ENCODE measurements at places on chromosomes 13 and 19.

GRCh38 chr19:33348301-33349010 lies 25.1 kb upstream of the CEBPG start:
- DNase-seq, result no peak

DNA sequence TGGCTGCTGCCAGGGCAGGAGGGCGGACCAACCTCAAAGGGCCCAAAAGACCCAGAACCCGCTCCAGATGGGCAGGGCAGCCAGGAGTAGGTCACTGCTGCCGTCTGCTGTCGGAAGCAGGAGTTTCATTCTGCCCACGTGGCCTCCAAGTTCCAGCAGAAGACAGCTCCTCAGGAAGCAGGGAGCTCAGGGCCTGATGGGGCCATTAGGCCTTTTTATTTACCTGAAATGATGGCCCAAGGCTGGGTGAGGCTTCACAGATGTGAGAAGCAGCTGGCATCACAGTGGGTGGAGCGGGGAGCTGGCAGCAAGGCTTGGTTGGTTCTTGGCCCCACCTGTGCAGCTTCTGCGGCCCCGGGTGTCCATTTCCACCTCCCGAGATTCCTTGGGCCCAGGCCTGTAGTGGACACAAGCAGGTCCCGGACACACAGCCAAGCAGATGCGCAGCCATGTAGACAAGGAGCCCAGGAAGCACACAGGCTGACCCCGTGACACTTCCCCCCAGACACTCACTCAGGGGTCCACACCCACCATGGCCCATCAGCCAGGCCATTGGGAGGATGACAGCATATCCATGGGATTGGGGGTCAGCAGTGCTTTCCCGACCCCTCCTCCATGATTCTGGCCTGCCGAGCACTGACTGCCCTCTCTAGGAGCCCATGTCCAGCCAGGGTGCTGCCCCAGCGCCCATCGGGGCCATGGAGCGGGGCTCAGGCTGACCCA lies 26.4 kb downstream of the C13orf46 start:
- no peak for DNase-seq

DNA sequence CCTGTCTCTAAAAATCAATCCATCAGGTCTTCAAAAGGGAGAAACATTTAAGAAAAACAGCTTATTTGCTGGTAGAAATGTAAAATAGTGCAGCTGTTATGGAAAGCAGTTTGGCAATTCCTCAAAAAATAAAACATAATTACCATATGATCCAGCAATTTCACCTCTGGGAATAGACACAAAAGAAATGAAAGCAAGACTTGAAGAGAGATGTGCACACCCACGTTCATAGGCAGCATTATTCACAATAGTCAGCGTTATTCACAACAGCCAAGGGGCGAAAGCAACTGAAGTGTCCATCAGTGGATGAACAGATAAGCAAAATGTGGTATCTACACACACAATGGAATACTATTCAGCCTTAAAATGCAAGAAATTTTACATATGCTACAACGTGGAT lies 45.1 kb upstream of the DOCK9 start:
- no peak for DNase-seq

DNA sequence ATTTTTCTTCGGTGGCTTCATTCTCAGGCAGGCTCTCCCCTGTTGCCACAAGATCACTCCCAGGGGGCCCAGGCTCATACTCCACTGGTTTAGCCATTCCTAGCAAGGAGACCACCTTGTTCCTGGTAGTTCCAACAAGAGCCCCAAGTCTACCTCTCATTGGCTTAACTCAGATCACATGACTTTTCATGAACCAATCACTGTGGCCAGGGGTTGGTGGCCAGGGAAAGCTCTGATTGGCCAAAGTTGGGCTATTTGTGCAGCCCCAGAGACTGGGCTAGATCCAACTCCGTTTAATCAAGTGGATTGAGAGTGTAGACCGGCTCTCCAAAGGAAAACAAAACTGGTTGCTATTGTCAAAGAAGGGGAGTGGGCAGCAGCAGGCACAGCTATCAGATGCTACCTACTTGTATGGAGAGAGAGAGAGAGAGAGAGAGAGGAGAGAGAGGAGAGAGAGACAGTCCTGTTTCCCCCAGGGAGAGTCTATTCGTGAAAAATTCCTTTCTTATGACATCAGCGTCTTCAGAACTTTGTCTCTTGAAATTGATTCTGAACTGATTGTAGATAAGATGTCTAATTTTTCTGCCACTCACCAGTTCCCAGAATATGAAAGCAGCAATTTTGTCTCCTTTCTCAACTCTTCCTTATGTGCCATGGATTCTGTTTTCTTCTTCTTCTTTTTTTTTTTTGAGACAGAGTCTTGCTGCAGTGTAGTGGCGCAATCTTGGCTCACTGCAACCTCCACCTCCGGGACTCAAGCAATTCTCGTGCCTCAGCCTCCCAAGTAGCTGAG lies 5.9 kb downstream of the CEACAM19 start:
- DNase-seq, result no peak

DNA sequence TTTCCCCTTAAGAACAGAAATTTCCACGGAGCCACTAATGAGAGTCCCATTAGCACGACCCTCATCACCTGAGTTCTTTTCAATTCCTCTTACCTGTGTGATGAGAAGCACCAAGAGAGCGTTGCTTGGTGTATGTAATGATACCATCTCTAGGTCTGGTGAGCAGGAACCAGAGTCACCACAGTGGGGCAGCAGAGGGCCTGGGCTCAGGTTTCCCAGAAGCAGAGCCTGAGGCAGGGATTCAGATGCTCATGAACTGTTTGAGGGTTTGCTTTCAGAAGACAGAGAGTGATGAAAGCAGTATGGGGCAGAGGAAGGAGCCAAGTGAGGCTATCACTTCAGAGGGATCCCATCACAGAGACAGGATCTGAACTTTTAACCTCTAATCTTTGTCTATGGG lies 3.1 kb upstream of the PTPRH start:
- DNase-seq, result no peak

GRCh38 chr19:571566-571974 lies 826 bp upstream of the BSG start:
- DNase-seq, result no peak

GRCh38 chr19:4267101-4267900 lies 11.8 kb upstream of the SHD start:
- no peak for DNase-seq

GRCh38 chr19:48617146-48617937 lies 1.6 kb downstream of the RPL18 start:
- no peak for DNase-seq

GRCh38 chr13:44869167-44869566 lies 120.1 kb downstream of the NUFIP1 start:
- no peak for DNase-seq

- DNase-seq, result no peak
These were observed 14.7 kb upstream of the ADPRHL1 start for GRCh38 chr13:113468029-113468428.

- DNase-seq, result no peak
These were observed 3.6 kb downstream of the ZNF507 start for GRCh38 chr19:32349051-32349450.

DNA sequence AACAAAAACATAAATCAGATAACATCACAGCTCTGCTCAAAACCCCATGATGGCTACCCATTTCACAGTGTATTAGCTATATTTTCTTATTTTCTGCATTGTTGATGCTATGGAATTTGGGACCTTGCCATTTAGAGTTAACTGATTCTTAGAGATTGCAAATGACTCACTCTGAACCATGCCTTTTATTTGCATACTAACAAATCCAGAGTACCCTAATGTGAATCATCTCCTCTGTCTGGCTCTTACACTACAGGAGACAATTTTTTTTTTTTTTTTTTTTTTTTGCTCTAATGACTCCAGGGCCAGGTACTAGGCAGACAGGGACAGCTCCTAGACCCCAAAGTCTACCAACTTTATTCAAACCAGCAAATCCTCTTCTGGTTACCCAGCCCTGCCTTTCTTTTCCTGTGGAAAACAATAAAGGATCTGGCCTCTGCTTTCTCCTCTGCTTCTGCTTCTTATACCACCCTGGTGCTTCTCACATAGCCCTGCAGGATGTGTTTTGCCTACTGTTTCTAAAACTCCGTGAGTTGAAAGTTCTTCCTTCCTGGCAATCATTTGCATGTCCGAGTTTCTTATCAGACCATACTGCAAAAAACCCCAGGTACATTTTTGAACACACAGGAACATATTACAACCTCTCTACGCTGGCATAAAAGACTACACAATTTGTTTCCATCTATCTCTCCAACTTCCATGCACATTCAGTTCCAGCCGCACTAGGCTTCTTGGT lies 10.6 kb upstream of the ZNF460 start:
- no peak for DNase-seq

- no peak for DNase-seq
These were observed 68.5 kb upstream of the GTF3A start for GRCh38 chr13:27355894-27356293.

Measured in activated CD8-positive, alpha-beta memory T cell treated with anti-CD3 and anti-CD28 coated beads for 4 hours (primary cell).